HS-27A (cell line): ENCODE measurements at places on chromosomes 7 and 10.

DNA sequence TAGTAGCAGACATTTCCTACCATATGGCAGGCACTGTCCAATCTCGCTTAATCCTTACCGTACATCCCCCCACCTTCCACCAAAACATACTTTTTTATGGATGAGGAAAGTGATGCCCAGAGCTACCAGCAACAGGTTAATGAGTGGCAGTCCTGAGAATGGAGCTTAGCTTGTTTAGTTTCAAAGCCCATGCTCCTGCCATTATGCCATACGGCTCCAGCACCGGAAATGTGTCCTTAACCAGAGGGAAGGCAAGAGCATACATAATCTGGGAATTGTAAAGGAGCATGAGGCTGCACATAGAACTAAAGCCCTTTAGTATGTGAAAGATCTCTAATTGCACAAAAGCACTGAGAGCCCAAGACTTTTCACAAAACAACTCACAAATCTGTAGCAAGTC is 155.9 kb upstream of the PHYHIPL start:
- DNase-seq, result no peak

DNA sequence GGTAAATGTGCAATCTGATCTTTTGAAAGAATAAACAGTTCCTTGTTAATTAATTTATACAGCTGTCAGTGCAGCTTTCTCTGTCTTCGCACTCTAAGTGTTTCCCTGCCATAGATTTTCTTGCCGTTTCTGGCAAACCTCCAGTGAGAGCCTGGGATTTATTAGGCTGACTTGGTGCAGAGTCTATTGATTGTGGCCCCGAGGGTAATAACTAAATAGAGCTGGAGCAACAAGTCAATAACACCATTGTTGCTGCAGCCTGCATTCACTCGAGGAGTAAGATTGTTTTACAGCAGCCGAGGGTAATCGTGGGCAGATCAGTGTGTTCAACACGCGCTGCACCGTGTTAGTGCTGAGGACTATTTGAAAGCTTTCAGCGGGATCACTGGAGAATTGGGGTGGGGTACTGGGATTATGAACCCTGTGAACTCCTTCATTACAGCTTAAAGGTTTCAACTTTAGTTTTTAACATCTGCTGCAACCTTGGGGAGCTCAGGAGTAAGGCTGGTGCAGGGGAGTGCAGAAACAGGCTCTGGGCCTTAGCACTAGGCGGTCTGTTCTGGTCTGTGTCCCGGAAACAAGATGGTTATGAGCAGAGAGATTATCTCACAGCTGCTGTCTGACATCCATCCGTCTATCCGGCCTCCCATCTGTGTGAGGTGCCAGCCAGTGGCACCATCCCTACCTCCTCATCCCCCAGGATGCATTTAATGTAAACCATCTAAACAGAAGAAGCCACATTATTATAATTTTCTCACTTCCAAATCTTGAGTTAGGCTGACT is 174.0 kb upstream of the TCF7L2 start:
- no peak for DNase-seq

DNA sequence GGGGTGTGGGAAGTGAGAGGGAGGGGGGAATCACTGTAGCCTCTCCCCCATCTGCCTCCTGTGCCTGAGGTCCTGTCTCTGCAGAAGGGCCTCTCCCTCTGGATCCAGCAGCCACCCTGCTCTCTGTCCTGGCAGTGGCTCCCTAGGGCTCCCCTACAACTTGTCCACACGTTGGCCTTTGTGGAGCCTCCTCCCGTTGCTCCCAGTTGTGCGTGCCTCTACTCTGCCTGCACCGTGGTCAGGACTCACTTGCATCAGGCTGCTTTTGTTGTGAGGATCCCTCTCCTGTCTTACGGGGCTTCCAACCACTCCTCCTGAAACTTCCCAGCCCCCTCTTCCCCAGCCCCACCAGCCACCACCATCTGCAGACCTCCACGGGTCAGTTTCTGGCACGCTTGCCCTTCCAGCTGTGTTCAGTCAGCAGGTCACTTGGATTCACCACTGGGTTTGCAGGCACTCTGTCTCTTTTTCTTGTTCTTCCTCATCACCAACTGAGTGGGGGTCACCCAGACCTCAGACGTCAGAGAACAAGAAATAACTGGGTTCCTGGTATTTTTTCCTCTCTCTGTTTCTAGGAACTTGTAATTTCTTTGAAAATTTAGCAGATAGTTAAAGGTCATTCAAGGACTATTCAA is 62.3 kb downstream of the RAMP3 start:
- DNase-seq, result no peak

DNA sequence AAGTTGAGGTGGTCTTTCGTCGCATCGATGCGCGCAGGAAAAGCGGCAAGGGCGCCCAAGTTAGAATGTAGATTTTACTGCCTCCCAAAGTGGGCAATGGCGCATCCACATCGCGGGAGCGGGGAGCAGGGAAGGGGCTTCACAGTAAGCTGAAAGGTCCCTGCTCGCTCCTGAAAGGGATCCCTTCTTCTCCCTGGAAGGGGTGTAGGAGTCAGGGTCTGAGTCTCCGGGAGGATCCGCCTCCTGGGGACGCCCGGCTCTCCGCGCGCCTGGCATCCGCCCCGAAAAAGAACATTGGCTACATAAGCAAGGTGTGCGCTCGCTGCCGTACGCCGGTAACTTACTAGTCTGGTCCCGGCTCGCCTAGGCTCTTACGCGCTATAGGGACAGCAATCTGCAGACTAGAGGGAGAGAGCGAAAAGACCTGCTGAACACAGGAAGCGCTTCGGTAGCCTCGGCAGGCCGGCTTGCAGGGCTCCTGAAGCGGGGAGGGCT is 804 bp downstream of the UNC5B start:
- no peak for DNase-seq

DNA sequence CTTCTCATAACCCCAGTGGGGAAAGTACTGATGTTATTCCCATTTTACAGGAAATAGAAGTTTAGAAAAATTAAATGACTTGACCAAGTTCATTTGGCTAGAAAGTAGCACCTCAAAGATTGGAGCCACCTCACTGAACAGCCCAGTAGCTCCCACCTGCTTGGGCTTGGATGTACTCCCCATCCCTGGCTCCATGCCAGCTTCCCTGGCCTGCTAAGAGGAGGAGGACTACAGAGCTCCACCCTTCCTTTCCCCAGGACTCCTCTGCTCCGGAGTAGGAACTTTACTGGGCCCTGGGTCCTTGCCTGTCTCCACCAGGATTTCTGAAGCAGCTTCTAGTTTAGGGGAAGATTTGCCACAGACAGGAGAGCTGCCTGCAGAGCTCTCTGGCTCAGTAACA is 3.1 kb downstream of the HPS6 start:
- no peak for DNase-seq

DNA sequence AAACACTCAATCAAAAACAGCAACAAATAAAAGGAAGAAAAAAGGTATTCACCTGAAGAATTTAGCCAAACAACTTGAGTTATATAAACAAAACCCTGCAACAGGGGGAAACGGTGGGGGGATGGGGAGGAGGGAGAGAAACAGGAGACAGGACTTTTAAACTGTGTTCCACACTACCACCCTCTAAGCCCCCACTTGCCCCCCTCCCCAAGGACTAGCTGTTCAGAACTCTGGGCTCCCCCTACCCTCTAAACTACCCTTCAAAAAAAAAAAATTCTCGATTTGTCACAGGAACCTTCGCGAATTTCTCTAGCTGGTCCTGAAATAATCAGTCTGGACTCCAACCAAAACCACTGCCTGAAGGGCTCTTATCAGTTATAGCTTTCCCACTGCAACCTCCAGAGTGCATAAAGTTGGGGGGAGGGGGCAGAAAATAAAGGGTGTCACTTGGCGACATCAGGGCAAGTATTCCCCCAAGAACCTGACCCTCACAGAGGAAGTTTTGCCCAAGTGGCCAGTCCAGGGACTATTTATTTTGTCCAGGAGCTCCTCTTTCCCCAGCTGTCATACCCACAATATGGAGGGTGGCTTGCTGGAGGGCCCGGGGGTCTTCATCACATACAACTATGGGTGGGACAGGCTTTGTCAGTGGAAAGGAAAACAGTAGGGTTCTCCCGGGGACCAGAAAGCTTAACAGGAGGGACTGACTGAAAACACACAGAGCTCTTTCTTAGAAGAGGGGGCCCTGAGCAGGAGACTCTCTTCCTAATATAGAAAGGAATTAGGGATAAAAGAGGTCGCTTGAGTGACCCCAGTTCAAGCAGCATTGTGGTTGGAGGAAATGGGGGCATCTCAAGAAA is 1.3 kb downstream of the UBE2H start:
- DNase-seq, result no peak

DNA sequence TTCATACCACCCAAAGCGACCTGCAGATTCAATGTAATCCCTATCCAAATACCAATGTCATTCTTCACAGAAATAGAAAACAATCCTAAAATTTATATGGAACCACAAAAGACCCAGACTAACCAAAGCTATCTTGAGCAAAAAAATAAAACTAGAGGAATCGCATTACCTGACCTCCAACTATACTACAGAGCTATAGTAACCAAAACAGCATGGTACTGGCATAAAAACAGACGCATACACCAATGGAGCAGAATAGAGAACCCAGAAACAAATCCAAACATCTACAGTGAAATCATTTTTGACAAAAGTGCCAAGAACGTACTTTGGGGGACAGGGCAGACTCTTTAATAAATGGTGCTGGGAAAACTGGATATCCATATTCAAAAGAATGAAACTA is 16.9 kb upstream of the CUL1 start:
- no peak for DNase-seq

DNA sequence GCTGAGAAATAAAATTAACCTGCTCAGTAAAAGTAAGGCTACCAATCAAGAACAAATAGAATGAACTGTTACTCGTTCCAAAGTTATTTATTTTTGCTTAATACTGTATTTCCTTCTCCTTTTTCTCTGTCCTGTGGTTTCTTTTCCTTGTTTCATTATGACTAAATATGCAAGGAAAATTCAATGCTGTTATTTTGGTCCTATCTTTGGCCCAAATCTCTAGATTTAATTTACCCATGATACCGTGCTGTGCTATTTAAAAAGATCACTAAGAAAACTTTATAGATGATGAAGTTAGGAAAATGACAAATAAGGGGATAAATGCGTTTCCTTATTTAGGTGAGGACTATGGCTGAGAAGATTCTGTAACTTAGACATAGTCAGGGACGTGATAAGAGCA is 45.3 kb upstream of the FAM133B start:
- no peak for DNase-seq

DNA sequence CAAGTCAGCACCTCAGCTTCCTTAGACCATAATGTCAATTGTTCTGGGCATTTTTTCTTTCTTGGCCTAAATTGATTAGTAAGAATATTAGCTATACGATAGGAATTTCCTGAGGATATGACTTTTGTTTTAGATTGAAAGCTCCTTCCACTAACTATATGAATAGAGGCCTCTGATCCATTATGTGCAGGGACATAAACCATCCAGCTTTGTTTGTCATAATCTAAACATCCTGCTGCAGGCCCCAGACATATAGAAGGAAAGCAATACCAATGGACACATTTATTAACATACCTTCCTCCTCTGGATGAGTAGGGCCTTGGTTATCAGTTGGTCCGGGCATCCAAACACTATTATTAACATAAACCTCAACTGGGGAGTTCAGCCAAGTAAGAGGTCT is 4.3 kb upstream of the GIMAP4 start:
- no peak for DNase-seq

DNA sequence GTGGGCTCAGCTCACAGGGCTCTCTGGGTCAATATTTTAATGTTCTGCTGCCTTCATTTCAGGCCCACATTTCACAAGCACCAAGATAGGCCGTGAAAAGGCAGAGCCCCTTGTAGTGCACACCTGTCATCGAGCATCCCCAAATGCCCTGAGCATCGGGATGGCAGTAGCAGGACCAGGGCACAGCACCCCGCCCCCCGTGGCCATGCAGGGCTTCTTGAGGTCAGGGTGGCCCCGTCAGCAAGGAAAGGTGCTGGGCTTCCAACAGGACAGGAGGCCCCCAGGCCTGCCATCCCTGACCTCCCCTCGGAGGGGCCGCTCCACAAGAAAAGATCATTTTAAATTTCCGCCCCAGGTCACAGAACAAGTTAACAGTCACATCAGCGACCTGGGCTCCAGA is 2.9 kb upstream of the CNPY1 start:
- DNase-seq, result no peak

GRCh38 chr7:88401009-88401623 is 94.4 kb upstream of the STEAP4 start:
- DNase-seq, result no peak

DNA sequence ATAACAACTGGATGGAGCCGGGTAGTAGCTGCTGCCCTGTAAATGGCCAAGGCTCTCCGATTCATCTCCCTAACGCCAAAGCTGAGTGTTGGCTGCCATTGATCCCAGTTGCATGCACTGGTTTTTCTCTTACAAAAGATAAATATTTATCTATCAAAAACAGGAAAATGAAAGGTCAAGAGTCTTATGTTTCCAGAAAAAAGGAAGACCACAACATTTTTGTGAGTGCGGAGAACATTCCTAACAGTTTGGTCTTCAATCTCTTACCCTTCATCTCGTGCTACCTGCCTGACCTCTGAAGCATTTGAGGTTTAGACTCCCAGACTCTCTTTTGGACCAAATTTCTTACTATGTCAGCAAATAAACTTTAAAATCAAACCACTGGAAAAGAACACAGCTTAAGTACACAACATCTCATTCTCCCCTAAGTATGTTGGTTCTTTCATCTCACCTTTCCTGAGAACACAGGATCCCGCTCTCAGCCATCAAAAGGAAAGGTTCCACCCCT is 61.6 kb downstream of the SORBS1 start:
- no peak for DNase-seq

- DNase-seq, result no peak
Measured at GRCh38 chr7:89780291-89780690, 374.0 kb upstream of the STEAP1 start.

DNA sequence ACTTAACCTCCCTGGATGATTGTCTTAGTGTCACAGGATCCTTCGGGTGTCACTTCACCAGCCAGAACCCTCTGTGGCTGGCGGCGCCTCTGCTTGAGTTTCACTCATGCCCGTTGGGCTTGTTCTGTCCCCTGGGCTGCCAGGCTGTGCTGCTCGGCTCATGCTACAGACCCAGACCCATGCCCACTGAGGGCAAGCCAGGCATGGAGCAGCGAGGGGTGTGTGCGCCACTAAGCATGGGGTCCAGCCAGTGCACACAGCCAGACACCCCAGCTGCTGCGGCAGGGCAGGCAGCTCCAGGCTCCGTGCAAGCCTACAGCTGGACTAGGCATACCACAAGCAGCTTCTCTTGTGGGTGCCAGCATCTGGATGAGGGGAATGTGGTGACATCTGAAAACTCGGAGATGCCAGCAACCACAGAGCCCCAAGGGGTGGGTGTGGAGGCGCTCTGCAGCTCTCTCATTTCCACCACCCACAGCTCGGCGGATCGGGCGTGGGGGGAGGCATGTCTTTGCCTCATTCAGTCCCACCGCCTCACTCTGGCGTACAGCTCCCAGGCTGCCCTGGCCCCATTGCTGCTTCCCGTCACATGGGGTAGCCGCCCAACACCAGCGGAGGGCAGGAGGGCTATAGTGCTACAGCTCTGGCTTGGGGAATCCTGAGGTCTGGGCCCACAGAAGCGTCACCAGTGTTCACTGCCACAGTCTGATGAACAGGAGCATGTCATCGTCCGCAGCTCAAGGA is 269.6 kb upstream of the LRGUK start:
- DNase-seq, result no peak

GRCh38 chr7:83148776-83149175 is 13.9 kb downstream of the PCLO start:
- no peak for DNase-seq
